ENCODE measurements at places on chromosomes 5 and 9. TPM values are rescaled to one million over a fixed set of nuclear protein-coding genes. Genes with fewer than 3 reads are reported as not detected.

- DNase-seq, result no peak
These were observed 13.8 kb upstream of the NKD2 start for GRCh38 chr5:994821-995220.

DNA sequence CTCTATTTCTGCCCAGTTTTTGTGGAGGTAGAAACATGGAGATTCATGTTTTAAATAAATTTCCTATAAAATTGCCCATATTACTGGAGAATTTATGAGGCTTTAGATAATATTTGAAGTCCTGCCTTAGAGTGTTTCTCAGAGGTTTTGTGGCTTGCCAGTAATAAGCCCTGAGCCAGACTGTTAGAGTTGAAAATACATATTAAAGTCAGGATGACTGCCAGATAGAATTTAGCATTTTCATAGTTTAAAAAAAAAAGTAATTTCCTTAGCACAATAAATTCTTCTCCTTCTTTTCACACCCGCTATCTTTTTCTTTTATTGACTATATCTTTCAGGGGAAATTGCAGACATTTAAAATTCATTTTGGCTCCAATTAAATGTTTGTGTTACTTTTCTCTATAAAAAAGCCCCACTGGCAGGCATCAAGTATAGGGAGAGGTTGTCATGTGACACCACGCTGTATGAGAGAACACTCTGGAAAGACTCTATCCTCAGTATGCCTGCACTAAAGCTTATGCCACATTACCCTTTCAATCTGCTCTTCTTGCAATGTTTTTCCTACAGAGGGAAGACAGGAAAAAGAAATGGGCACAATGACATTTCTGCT, 135.2 kb downstream of the MPDZ start:
- DNase-seq, result no peak

- peak; percentile 66 for DNase-seq
These were observed 1.8 kb downstream of the SLC12A2 start for GRCh38 chr5:128085413-128085812.

DNA sequence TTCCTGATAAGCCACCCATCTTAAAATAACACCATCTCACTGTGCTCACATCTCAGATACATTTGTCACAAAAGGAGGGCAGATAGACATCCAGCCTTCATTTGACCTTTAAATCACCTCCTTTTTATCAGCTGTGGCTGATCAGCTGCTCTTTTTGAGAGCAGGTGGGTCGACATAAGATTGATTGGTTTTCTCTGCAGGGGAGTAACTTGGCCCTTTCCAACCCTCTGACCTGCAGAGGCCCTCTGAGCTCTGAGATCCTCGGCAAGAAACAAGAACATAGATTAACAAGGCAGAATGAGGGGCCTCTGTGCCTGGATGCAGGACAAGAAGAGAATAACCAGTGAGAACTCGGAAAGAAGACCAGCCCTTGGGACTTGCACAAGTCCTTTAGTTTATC, 33.5 kb upstream of the GLRA1 start:
- no peak for DNase-seq

DNA sequence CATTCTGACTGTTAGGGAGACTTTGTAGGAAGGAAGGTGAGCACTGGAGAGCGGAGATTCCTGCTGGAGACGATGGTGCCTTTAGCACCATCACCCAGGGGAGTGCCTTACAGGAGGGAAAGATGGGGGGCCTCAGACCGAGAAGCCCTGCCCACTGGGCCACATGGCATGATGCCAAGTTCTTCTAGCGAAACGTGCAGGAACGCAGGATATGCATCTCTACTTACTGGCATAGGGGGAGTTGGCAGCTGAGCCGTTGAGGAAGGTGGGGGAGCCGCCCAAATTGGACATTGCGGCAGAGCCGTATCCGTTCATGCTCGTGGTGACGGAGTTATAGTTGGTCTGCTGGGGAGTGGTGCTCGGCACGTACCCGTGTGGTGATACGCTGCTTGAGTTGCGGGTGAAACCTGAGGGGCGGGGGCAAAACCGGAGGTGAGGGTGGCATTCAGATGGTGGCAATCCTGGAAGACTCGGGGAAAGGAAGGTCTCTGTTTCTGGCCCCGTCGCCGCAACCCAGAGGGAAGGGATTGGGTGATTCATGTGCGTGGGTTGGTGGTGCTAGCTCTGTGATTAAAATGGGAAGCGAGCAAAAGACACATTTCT, 387.7 kb downstream of the EBF1 start:
- no peak for DNase-seq

GRCh38 chr5:181235323-181235688, 8.4 kb downstream of the RACK1 start:
- DNase-seq, result peak; percentile 17

DNA sequence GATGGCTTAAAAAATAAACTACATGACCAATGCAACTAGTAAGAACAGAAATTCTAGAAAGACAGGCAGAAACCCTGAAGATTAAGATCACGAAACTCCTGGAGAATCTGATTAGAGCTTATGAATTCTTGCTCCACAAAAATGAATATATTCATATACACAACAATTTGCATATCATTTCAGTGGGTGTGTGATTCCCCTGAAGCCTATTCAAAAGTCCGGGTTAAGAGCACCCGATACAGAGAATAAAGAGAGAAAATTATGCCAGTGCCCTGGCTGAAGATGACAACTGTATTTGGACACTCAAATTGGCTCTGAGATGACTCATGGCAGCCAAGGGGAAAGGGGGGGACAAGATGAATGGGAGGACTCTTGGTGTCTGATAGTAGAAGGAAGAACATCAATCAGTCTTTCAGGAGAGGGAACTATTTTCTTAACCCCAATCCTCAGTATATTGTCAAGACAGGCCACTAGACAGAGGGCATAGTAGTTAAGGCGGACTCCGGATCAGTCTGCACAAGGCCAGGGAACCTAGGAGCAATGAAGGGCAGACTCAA, 6.0 kb downstream of the TMOD1 start:
- no peak for DNase-seq

DNA sequence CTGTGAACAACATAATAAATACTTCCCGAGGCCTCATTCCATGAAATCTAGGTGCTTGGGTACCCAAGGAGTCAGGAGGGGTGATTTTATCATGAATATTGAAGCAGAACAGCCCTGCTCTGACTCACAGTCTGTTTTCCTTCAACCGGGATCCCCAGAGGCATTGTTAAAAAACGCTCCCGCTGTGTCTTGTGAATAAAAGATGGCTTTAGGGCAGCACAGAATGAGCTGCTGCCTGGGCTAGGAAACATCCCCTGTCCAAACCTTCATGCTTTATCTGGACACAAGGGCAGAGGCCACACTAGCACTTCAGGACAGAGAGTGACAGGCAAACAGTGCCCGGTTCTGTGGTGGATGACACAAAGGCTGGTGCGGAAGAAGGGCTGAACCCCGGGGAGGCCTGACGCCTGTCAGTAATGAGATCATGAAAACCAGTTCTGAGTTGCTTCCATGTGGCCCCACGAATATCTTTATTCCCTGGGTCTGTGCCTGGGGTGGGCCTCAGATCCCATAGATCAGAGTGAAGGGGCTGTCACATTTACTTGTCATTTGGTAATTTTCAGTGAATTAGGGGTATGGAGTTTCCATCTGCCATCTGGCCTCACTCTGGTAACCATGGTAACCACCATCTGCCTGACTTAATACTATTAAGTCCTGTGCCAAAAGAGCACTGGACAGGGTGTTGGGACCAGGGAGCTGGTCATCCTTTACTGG, 2.6 kb downstream of the IGFBPL1 start:
- DNase-seq, result no peak

DNA sequence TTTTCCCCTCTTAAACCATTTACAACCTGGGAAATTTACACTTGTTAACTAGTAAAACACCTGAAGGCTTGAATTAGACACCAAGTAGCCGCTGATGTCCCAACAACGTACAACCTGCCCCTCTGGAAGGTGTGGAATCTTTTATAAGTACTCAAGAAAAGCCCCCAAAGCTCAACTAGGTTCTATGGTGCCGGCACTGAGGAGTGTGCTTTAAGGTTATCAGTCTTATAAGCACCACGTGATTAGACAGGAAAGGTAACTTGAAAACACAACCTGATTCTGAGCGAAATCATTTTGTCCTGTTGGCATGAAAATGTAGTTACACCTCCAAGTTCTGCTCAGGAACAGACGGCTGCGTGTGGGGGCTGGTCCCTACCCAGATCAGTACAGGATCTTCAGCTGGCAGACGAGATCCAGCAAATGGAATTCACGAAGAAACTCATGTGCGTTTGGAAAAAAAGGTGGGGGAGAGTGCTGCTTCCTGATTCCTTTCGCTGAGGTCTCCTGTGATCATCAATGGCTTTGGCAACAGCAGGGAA, 195.5 kb downstream of the MEF2C start:
- DNase-seq, result no peak

GRCh38 chr5:79076819-79077218, 7.3 kb downstream of the BHMT2 start:
- DNase-seq, result no peak

GRCh38 chr5:157137691-157138090, 5.0 kb downstream of the MED7 start:
- DNase-seq, result no peak

DNA sequence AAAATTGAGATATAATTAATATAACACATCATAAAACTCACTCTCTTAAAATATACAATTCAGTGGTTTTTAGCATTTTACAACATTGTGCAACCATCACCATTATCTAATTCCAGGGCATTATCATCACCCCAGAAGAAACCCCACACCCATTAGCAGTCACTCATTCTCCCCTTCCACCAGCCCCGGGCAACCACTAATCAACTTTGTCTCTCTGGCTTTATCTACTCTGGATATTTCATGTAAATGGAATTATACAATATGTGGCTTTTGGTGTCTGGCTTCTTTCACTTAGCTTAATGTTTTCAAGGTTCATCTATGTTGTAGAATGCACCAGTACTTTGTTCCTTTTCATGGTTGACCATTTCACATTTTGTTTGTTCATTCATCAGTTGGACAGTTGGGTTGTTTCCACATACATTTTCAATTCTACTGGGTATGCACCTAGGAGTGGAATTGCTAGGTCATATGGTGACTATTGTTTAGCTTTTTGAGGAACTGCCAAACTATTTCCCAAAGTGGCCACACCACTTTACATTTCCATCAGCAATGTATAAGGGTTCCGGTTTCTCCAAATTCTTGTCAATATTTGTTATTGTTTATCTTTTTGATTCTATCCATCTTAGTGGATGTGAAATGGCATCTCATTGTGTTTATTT, 62.4 kb downstream of the MARCHF3 start:
- DNase-seq, result no peak

DNA sequence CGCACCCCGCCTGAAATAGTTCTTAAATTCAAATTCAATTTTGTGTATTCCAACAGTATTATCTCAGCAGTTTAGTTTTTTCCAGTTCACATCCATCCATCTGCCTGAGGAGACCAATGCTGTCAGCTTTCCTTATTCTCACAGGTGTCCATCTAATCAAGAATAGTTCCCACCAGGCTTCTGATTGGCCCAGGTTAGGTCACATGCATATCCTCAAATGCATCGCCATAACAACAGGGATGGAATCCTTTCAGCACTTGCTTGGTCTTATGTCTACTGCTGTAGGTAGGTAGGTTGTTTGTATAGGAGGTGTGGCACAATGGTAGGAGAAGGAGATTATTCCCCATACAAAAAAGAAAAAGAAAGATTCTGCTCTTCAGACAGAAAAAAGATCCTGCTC, 91.2 kb downstream of the UBE2R2 start:
- no peak for DNase-seq

DNA sequence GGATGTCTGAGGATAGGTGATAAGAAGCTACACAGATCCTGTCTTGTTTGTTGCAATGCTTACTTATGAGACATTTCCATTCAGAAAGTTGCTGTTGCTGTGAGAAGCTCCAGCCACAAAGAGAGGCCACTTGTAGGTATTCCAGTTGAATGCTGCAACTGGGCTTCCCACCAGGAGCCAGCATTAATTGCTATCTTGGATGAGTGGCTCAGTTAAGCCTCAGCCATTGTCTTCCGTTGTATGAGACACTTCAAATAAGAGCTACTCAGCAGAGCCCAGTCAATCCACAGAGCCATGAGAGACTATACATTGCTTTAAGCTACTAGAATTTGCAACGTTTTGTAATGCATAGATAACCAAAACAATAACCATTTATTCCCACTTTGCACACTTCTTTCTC, 104.3 kb upstream of the ARRDC3 start:
- no peak for DNase-seq

GRCh38 chr9:78788101-78788500, 491.2 kb downstream of the PSAT1 start:
- DNase-seq, result no peak

DNA sequence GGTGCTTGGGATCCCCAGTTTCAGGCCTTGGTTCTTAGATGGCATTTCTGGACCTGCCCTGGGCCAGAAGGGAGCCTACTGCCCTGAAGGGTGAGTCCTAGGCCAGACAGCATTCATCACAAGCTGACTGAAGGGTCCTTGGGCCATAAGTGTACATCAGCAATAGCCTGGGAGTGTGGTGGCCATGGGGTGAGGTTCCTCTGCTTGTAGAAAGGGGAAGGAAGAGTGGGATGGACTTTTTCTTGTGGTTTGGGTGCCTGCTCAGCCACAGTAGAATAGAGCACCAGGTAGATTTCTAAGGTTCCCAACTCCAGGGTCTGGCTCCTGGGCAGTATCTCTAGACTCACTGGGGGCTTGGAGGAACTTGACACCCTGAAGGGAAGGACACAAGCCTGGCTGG, 95.2 kb upstream of the PHF24 start:
- no peak for DNase-seq

- DNase-seq, result no peak
These were observed 77.4 kb downstream of the CFAP77 start for GRCh38 chr9:132487351-132487791.

GRCh38 chr5:73160239-73160671, 12.7 kb upstream of the TMEM174 start:
- DNase-seq, result no peak

GRCh38 chr9:20636888-20637440, 14.7 kb upstream of the MLLT3 start:
- DNase-seq, result no peak

GRCh38 chr9:123637606-123637944, 281.6 kb downstream of the CRB2 start:
- peak; percentile 7 for DNase-seq

GRCh38 chr5:132425009-132425937, 55.8 kb downstream of the SLC22A5 start:
- no peak for DNase-seq

Gene SPATA31D4
- not detected for total RNA-seq

Gene LPAR1
- not detected for total RNA-seq

Gene SPAG8
- total RNA-seq, result 0.78 TPM

Gene CDH9
- not detected for total RNA-seq

Gene PCDHA6
- not detected for total RNA-seq

Gene CDKN2B
- 24.8 TPM for total RNA-seq

Gene CDH10
- total RNA-seq, result not detected

Gene CDO1
- total RNA-seq, result not detected

Gene PCDHGC3
- total RNA-seq, result 1.8 TPM

Gene PPP3R2
- not detected for total RNA-seq

Gene MACIR
- total RNA-seq, result 9.2 TPM

Gene BTNL8
- total RNA-seq, result 0.13 TPM
